ENCODE measurements at places on chromosomes 3 and 15.

- DNase-seq, result peak; percentile 45
Measured at GRCh38 chr3:11514191-11514821, 129.4 kb downstream of the VGLL4 start.

DNA sequence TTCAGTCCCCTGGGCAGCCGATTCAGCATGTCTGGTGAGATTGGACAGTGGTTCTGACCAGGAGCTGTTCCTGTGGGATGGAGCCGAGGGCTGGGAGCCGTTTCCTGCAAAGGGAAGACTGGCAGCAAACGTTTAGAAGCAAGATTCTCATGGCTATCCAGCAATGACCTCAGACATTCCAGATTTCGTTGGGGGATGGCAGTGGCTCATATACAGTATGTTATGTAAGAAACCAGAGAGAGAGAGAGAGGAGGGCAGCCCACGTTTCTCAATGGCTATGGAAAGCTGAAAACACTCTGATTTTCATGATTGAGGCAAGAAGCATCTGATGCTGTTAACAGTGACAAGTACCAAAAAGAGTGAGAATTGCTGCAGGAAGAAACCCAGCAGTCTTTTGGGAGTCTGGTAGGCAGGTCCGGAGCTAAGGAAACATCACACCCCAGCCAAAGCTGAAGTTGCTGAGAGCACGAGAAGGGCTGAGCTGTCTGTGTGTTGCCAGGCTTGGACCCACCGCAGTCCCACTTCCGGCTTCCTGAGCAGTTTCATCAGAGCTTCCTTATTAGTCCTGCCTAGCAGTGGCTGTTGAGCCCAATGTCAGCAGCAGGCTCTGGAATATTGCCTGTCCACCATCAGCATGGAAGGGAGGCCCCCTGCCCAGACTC, 25.6 kb upstream of the VPS8 start:
- DNase-seq, result no peak

DNA sequence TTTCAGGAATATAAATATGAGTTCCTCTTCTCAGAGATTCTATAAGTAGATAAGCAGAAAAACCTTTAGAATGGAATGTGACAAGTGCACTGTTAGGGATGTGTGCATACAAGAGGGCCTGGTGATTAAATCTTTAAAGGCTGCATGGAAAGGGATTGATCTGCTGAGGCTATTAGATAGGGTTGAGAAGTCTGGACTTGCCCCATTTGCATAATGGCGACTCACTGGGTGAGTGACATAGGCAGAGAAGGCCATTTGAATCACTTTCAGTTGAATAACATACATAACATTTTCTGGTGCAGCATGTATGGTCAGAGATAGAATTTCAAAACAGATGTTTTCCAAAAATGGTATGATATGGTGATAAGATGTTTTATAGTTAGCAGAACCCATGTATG, 156.9 kb downstream of the ZNF621 start:
- no peak for DNase-seq

GRCh38 chr3:187737368-187738070, 7.7 kb downstream of the BCL6 start:
- peak; percentile 82 for DNase-seq

Measured in colonic mucosa (tissue), 4 donors.